ENCODE measurements at places on chromosomes 3 and 15.

DNA sequence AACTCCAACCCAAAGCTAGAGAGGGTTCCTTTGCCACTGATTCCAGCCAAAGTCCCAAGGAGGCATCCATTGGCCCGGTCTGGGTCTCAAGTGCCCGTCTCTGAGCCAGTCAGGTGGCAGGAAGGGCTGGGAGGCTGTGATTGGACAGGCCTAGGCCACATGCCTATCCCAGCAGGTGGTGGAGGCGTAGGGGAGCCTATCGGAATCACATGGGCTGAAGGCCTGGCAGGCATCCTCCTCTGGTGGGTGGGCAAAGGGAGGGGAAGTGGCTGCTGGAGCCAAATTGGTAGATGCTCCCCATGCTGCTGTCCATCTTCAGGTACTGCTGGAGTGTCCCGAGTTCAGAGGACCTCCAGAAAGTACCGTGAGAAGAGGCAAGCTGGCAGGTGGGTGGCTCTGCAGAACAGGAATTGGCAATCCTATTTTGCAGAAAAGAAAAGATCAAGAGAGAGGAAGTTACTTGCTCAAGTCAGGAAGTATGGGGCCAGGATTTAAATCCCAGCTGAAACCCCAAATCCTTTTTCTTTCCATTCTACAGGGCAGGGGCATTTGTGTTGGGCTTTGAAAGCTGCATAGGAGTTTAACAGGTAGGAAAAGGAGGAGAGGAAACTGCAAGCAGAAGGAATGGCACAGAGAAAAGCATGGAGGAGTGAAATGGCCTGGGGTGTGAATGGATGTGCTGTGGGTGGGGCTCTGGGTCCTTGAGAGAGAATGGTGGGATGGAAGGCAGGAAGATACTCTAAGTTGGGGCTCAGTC, 3.7 kb downstream of the CHST13 start:
- peak; percentile 27 for DNase-seq

- DNase-seq, result no peak
Observed at GRCh38 chr3:12351145-12351544, 62.3 kb downstream of the PPARG start.

DNA sequence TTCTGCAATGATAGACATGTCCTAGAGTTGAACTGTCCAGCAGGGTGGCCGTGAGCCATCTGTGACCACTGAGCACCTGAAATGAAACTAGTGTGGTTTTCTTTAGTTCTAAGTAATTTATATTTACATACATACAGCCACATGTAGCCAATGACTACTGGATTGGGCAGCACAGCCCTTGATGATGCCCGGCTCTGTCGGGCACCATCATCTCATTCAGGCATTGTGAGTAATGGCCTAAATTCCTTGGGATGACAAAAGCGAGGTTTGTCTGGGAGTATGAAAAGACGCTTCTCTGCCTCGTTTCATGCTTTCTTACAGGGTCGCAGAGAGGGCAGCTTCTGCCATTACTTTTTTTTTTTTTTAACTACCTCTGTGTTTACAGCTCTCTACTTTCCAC, 251.9 kb upstream of the HES1 start:
- no peak for DNase-seq

- no peak for DNase-seq
Observed at GRCh38 chr15:84914351-84914750, 29.9 kb downstream of the SLC28A1 start.

- DNase-seq, result no peak
Observed at GRCh38 chr3:156664831-156665178, 9.6 kb upstream of the TIPARP start.

DNA sequence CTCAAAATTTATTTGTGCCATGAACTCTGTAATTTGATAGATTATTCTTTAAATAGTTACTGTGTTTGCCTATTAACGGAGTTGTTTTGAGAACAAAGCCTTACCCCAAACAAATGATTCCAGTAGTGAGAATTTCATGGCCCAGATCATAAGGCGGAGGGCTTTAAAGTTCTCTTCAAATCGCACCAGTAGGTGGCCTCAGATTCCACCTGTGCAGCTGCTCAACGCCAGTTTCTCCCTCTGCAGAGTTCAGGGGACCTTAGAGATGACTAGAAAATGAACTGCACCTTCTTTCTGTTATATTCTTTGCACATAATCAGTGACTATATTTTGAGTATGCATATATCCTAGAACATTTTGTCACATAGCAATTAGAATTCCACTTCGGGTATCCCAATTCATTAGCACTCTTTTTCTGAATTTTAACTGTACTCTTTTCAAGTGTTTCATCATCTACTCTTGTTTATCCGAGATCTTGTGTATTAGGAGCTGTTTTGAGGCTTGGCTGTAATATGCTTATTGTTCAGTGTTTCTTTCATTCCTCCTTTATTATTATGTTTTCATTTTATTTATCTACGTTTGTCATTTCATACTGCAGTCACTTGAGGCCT, 232.6 kb upstream of the CHRM5 start:
- DNase-seq, result peak; percentile 56

GRCh38 chr3:195698325-195698646, 22.5 kb upstream of the MUC20 start:
- no peak for DNase-seq

Data from NCI-H524 (cell line).